ENCODE measurements at places on chromosomes 3 and 15.

- no peak for DNase-seq
Measured at GRCh38 chr3:157116017-157116416, 43.9 kb downstream of the CCNL1 start.

- DNase-seq: no peak
Measured at GRCh38 chr15:71118881-71119632, 3.8 kb downstream of the THSD4 start.

DNA sequence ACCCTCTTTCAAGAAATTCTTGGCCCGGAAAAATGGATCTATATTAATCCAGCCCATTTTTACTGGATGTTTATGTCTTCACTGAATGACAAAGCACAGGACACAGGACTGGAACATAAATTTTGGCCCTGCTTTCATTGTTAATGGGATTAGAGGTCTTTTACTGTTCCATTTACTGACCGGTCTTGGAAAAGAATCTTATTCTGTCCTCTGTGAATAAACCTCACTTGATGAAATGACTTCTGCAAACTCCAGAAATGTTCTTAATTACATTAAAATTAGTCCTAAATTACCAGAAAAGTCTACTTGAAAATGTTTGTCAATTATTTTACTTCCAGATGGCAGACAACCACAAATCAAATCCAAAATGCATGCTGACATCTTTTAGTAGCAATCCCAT is 79.3 kb upstream of the SLC24A5 start:
- DNase-seq: no peak

GRCh38 chr3:161393803-161394202 is 22.5 kb upstream of the SPTSSB start:
- DNase-seq: no peak

DNA sequence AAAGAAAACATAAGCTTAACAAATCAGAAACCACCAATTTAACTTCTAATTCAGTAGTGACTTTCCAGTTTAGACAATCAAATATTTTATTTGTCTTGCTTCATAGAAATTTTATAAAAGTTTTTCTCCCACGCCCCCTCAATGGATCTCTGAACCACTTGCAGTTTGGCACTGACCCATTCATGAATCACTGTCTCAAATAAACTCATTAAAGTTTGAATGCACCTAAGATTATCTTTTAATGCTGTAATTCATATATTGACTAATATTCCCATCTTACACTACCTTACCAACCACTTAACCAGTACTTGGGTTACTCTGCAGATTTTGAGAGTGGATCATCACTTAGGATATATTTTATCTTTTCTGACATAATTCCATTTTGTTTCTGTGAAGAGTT is 880.2 kb downstream of the OTOL1 start:
- DNase-seq: no peak

- DNase-seq: no peak
Measured at GRCh38 chr3:133758964-133759739, 13.0 kb downstream of the TF start.

DNA sequence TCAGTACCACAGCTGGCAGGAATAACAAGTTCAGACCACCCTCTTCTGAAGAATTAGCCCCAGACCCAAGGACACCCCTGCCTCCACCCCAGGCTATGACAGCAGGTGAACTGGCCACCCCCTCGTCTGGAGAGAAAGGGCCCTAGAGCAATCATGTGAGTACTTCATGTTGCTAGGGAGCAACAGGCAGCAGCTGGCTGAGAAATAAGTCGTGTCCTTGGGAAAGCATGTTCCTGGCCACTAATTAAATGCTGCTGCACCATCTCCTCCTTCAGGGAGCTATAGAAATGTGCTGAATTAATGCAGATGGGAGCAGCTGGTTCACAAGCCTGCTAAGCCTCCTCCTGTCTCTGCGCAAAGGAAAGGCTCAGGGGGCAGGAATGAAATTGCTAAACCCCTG is 31.5 kb downstream of the MRPS11 start:
- DNase-seq: no peak

DNA sequence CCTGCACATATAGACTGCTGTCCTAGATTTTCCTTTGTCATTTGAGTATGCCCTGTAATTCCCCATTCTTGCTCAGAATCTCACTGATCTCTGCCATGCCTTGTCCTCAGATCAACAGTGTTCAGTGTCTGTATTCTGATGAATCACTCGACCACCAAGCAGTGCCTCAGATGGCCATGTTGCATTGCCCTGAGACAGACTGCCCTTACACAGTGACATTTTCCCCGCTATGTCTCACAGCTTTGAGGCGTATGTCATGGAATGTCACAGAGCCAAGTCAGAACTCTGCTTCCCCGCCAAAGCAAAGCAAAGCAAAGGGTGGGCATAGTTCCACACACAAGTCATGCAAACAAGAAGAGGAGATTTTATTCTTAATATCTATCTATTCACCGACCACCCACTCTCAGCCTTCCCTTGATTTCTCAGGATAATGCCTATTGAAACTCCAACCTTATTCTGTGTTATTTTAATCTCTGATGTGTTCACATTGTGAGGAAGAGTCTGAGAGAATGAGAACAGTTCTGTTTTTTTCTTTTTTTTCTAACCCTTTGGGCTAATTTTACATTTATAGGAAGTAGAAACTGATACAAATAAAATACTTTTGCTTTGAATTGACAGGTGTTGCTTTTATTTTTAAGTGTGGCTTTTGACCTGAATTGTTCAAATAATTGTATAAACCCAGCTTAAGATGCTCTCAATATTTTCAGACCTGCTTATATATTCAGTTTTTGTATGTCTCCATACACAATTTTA is 16.9 kb upstream of the PSMD6 start:
- no peak for DNase-seq

DNA sequence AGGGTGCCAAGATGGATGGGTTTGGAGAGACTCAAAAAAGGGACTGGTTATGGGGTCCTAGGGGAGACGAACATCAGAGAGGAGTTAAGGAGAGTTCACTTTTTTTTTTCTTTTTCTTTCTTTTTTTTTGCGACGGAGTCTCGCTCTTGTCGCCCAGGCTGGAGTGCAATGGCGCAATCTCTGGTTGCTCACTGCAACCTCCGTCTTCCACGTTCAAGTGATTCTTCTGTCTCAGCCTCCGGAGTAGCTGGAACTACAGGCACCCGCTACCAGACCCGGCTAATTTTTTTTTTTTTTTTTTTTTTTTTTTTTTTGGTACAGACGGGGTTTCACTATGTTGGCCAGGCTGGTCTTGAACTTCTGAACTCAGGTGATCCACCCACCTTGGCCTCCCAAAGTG is 1.2 kb downstream of the SPINT1 start:
- no peak for DNase-seq

GRCh38 chr3:145943952-145944351 is 217.0 kb downstream of the PLOD2 start:
- no peak for DNase-seq

DNA sequence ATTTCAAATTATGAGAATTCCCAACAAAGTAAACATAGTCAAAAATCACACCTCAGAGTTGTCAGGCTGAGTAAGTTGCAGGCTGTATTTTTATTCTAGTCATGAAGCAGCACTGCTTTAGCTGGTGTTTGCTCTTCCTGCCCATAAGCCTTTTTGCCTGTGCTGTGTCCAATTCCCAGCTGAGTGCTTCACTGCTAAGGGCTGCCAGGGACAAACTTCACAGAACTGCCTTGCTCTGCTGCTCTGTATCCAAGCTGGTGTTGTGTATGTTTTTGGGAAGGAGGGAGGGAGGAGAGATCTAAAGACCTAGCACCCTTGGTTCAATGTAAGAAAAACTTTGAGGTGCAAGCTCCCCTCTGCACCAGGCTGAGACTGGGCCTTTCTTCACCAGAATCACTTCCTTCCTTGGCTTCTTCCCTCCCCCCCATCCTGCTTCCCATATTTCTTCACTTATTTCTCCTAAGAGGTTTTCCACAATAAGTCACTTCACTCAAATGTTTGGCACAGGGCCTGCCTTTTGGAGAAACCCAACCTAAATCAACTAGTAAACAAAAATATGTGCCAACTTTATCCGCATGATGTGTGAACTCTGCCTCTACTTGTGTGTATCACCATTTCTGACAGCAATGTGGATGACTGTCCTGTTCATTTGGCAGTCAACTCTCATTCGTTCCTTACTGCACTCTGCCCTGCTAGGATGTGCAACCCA is 156.1 kb downstream of the TBL1XR1 start:
- no peak for DNase-seq

GRCh38 chr3:122697952-122698620 is 17.4 kb downstream of the PARP14 start:
- no peak for DNase-seq

- no peak for DNase-seq
Measured at GRCh38 chr15:22887157-22887951, 48.9 kb downstream of the NIPA2 start.

DNA sequence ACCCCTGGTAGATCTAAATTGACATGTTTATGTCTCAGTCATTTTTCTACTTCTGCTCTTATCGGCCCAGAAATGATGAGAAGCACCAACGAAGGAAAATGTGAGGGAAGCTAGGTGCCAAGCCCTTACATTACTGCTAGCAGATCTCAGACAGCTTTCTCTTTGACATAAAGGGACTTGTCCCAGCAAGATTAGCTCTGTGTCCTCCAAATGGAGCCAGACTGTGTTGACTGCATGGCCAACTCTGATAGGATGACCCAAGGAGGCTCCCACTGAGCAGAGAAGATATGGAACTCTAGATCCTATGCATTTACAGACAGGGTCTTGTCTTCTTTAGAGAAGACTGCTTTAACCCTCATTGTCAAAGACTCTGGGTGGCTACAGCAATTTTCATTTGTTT is 2.8 kb upstream of the MCTP2 start:
- DNase-seq: no peak

DNA sequence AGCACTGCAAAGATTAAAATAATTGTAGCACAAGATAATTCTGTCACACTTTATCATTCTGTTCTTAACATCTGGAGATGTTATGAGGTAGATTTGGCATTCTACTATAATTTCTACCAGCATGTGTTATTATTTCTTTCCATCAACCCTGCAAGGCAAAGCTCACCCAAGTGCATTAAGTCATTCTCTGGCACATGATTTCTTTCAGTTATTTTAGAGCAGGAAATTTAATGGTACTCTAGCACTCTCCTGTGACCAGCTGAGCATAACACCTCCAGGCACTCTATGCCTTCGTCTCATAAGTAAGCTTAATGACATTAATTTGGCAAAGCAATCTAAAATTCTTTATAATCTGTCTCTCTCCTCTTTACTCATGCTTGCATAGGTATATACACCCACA is 300.2 kb upstream of the GPR149 start:
- DNase-seq: no peak

DNA sequence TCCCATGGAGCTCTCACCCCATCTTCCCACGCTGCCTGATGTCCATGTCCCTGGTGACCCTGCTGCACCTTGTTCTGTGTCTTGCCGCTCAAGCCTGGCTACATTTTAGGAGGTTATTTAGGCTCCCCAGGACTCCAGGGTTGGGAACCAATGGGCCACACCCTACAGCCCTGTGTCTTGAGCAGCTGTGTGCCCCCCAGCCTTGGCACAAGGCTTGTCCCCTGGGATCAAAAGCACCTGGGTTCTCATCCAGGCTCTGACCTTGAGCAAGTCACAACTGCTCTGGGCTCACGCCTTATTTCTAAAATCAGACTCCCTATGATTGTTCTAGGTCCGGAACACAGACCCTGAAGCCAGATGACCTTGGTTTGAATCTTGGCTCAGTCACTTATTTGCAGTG is 14.1 kb downstream of the SPSB4 start:
- DNase-seq: no peak

- DNase-seq: no peak
Measured at GRCh38 chr15:22845289-22845900, 6.9 kb downstream of the NIPA2 start.

DNA sequence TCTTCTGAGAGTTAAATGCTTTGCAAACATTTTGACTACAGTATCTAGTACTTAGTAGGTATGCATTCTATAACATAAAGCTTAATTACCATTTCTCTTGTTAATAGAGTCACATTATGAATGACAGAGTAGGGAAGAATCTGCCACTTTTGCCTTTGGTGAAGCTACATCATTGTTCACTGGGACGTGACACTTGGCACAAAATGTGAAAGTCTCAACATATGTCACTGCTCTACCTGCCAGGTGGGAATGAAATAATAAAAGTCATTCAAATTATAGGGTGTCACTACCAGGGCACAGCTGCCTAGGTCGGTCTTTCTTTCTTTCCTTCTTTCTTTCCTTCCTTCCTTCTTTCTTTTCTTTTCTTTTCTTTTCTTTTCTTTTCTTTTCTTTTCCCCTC is 17.6 kb downstream of the GPR87 start:
- DNase-seq: no peak

GRCh38 chr15:70556779-70557178 is 206.6 kb downstream of the UACA start:
- DNase-seq: no peak

- no peak for DNase-seq
Measured at GRCh38 chr3:150096700-150097587, 126.2 kb upstream of the PFN2 start.

GRCh38 chr3:23002836-23003732 is 200.0 kb upstream of the UBE2E2 start:
- DNase-seq: no peak

DNA sequence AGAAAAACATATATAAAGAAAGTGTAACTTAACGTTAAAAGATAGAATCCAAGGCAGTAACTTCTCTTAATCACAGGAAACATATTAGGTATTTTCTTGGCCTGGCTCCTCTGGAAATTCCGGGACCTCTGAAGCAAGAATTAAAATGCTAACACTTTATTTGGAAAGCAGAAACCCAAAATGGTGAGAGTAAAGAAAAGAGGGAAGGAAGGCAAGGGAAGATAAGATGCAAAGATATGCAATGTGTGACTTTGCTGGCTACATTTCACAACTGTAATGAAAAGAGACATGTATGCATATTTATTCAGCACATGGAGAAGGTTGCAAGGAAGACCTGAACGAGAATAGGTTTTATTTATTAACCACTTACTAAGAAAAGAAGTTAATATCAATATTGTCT is 372.5 kb downstream of the TBL1XR1 start:
- no peak for DNase-seq

GRCh38 chr15:63972801-63973200 is 73.5 kb downstream of the DAPK2 start:
- DNase-seq: no peak
